ENCODE measurements at places on chromosomes 16 and 17.

- DNase-seq: no peak
Measured at GRCh38 chr17:69561462-69561861, 147.0 kb downstream of the MAP2K6 start.

DNA sequence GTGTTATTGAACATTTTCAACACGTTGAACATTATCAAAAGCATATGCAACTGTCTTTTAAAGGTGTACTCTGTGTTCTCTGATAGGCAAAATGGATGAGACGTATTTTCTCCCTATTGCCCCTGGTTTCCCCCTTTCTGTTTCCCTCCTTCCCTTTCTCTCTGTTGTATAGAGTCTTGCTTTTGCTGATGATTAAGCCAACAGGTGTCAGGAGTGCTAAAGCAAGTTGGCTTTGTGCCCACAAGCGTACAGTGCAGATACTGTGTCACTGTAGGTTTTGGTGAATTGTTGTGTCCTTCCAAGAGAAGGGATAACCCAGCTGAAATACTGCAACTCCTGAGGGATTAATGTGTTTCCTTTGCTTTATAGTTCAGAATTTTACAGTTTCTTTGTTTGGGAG is 74.4 kb downstream of the COX10 start:
- DNase-seq: no peak

- DNase-seq: no peak
Measured at GRCh38 chr16:30924913-30925631, 1.7 kb downstream of the FBXL19 start.

DNA sequence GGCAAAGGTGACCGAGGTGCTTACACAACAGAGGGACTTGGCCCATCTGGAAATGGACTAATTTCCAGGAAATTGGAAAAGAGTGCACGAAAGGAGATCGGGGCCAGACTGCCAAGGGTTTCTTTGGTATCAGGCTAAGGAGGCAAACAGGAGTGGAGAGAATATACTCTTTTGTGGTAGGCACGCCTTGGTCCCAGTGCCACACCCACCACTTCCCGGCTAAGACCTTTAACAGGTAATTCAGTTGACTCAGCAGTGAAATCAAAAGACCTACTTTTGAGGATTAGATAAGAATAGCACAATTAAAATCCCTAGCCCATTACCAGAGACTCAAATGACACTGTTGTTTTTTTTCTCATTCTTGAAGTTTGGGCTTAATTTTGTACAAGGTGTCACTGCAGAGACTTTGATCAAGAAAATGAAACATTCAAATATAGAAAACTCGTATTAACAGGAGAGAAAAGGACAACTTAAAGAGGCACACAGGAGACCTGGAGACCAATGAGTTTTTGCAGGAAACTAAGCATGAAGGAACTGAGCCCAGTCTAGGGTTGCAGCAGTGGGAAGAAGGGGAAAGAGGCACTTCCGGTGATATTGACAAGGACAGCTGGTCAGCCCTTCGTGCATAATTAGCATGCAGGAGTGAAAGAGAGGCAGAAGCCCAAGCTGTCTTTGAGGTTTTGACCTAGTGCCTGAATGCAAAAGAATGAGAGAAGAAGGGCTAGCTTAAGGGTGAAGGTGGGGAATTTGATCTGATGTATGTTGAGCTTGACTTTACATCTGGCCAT is 265.5 kb upstream of the CCL2 start:
- no peak for DNase-seq

GRCh38 chr16:19115148-19116021 is 1.6 kb downstream of the ITPRIPL2 start:
- DNase-seq: no peak

GRCh38 chr16:13439766-13440165 is 480.2 kb upstream of the ERCC4 start:
- no peak for DNase-seq

DNA sequence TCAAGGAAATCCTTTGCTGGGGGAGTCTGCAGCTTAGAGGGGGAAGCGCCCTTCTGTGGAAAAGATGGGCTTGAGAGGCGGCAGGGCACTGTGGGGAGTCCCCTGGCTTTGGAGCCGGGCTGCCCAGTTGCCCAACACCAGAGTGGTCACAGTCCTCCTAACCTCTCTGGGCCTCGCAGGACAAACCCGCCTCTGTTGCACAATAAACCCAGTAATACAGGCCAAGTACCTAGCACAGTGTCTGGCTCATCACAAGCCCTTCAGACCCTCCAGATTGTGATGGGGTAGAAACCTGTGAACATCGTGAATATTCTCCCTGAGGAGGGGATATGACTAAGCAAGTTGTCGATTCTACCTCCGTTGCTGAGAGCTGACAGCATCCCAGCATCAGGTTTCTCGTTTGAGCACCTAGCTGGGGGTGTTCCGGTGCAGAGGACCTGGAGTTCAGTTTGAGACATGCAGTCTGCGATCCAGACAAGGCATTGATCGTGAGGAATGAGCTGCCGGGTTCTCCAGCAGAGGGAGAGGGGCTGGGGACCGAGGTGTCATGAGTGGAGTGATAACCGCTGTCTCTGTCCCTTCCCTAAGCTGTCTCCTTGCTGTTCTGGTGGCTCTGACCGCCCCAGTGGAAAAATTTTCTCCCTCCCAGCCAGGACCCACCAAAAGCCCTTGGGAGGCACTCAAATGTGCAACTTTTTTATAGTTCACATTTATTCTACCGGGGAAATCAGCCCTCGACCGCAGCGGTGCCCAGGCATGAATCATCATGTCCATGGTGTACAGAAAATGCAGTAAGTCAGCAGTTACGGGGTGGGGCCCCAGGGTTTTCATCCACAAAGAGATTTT is 161.9 kb downstream of the WSCD1 start:
- DNase-seq: no peak

- no peak for DNase-seq
Measured at GRCh38 chr16:3113765-3114479, 1.5 kb downstream of the ZNF205 start.

DNA sequence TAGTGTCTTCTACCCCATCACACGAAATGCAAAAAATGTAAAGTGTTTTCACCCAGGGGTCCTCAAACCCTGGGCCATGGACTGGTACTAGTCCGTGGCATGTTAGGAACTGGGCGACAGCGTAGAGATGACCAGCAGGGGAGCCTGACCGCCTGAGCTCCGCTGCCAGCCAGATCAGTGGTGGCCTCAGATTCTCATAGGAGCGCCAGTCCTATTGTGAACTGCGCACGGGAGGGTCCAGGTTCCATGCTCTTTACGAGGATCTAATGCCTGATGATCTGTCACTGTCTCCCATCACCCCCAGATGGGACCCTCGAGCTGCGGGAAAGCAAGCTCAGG is 4.5 kb downstream of the SCARF1 start:
- DNase-seq: no peak

- no peak for DNase-seq
Measured at GRCh38 chr16:71995038-71995437, 5.2 kb downstream of the PKD1L3 start.

- no peak for DNase-seq
Measured at GRCh38 chr17:68544111-68544915, 32.1 kb downstream of the PRKAR1A start.

- no peak for DNase-seq
Measured at GRCh38 chr16:6249863-6250262, 1082.8 kb upstream of the RBFOX1 start.

- no peak for DNase-seq
Measured at GRCh38 chr17:28547096-28547622, 5.3 kb downstream of the UNC119 start.

DNA sequence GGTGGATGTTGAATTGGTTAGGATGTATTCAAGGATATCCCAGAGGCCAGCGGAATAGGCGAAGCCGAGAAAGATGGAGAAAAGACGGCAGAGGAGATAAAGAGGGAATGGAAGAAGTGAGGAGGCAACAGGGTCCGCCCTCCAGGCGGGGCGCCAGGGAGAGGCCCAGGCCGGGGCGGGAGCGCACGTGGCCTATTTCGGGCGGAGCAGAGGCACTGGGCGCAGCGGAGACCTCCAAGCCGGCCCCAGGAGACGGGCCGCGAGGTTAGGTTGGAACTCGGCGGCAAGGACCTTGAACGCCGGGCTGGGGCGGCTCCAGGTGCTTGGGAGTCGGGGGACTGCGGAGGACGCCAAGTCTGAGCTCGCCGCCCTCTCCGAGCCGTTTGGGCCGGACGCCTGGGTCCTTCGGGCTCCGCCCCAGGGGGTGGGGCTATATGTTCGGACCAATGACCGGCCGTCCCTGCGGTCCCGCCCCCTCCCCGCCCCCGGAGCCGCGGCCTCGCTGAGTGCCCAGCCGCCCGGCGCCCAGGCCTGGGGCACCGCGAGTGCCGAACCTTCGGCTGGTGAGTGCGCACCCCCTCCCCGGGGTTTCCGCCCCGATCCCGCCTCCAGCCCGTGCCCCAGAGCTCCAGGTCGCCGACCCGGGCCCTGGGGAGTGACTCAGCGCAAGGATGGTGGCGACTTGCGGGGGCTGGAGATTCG is at the start of gene ZNF771:
TSS of gene ZNF771 (plus strand) at position 505 of the 702 bp plus-strand sequence. CDS start 448 bp downstream, outside the sequence.
- DNase-seq: peak; percentile 92

DNA sequence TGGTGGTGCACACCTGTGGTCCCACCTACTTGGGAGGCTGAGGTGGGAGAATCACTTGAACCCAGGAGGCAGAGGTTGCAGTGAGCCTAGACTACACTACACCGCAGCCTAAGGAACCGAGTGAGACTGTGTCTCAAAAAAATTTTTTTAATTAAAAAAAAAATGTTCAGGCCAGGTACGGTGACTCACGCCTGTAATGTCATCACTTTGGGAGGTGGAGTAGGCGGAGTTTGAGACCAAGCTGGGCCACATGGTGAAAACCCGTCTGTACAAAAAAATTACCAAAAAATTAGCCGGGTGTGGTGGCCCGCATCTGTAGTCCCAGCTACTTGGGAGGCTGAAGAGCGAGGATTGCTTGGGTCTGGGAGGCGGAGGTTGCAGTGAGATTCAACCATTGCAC is 3.6 kb upstream of the FAM222B start:
- no peak for DNase-seq

DNA sequence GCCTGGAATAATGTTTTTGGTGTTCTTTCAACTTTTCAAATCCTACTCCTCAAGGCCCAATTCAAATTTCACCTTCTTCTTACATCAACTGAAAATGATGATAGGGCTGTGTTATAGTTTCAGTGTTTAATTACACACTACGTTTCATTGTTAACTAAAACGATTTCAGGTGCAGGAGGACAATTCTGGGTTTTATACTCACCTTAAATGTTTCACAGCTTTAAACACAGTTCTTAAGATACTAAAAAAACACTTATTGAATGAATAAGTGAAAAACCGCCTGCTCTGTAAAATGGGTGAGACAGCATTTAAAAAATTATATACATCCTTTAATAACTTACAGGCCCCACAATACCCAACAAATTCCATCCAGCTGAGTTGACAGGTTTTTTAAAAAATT is 6.2 kb upstream of the MPHOSPH6 start:
- DNase-seq: no peak

DNA sequence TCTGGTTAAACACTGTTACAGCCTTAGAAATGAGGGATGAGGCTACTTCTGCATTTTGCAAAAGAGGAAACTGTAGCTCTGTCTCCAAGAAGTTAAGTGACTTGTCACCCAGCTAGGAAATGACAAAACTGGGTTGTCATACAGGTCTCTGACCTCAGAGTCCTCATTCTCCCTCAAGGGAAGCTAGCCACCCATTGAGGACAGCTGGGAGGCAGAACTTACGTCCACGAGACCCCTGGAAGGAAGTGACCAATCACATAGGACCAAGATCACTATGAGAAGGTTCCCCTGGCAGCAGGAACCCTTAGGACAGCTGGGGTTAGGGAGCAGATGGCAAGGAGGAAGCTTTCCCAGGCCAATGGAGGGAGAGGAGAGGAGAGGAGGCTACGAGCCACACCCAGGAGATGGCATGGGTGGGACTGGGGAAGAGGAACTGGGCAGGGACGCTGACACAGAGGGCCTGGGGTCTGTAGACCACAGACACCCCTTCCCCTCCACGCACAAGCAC is 11.2 kb downstream of the METTL22 start:
- peak; percentile 73 for DNase-seq

GRCh38 chr17:47630614-47631013 is 19.1 kb upstream of the KPNB1 start:
- DNase-seq: no peak

GRCh38 chr17:50547736-50548083 is 736 bp downstream of the SPATA20 start:
- DNase-seq: no peak

- no peak for DNase-seq
Measured at GRCh38 chr16:80161799-80162739, 378.7 kb upstream of the DYNLRB2 start.

DNA sequence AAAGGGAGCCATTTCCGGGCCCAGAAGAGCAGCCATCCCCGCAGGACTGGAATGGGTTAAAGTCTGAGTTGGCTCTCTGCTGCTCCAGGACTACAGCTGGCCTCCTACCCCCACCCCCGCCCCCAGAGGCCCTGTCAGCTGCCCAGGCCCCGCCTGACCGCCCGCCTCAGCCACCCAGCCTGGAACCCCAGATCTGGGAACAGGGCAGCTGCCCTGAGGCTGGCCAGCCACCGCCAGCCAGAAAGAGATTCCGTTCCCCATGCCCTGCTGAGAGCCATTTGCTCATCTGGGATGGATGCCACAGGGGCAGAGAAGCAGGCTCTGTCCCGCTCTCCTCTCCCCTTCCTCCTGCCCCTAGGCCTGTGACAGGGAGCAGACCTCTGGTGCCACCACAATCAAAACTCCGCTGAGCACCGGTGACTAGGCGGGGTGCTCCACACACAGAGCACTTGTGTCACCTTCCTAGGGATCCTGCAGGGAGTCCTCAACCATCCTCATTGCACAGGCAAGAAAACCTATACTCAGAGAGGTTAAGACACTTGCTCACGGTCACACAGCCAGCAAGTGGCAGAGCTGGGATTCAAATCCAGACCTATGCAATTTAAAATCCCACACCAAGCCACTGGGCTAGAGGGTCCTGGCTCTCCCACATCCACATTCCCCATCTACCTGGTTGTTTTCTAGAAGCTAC is 44.1 kb downstream of the ZNF423 start:
- no peak for DNase-seq

- DNase-seq: no peak
Measured at GRCh38 chr17:36877771-36878170, 59.5 kb upstream of the LHX1 start.

DNA sequence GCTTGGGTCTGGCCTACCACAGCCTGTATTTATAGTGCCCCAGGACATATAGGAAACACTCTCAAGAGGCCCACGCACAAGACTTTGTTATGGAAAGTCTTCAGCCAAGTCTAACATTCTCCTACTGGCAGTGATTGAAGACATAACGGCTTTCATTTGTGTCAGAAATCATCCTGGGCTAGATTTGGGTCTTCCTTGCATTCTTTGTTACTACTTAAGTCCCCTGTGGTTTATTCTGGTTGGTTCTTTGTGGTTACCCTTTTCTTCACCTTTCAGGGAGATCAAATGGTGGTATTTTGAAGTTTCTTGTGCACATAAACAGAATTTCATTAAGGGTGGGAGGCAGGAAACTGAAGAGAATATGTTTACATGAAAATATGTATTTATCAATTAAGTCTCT is 37.7 kb downstream of the REXO5 start:
- peak; percentile 10 for DNase-seq
